ENCODE measurements at places on chromosomes 6 and 20.

DNA sequence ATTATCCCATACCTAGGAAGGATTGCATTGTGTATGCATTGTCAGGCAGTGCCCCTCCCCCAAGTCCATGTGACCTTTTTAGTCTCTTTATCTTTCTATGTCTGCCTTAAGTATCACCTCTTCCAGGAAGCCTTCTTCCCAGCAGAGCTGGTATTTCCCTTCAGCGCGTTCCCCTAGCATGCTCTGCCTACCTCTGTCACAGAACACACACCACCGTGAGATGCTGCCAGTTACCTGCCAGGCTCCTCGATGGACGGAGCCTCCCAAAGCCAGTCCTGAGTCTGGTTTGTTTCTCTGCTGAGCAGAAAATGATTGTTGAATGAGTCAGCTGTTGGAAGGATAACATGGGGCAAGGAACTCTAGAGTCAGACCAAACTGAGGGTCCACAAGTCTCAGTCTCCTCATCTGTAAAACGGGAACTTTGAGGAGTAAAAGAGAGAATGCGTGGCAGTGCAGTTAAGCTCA lies 11.3 kb upstream of the ZNF335 start:
- DNase-seq: no peak

DNA sequence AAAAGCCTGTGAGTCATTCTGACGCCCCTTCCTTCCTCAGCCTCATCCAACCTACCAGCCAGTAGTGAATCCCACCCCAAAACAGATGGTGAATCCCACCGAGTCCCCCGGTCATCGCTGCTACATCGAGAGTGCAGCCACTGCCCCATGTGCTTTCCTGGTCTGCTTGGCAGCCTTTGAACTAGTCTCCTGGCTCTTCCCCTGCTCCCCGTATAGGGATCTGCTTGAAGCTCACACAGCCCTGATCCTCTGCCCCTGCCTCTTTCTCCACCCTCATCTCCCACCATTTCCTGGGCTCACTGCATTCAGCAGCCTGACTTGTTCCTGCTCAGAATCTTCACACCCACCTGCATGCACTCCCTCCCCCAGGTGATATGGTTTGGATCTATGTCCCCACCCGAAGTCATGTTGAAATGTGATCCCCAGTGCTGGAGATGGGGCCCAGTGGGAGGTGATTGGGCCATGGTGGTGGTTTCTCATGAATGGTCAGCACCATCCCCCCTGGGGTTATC lies 14.6 kb downstream of the SYNJ2 start:
- DNase-seq: no peak

DNA sequence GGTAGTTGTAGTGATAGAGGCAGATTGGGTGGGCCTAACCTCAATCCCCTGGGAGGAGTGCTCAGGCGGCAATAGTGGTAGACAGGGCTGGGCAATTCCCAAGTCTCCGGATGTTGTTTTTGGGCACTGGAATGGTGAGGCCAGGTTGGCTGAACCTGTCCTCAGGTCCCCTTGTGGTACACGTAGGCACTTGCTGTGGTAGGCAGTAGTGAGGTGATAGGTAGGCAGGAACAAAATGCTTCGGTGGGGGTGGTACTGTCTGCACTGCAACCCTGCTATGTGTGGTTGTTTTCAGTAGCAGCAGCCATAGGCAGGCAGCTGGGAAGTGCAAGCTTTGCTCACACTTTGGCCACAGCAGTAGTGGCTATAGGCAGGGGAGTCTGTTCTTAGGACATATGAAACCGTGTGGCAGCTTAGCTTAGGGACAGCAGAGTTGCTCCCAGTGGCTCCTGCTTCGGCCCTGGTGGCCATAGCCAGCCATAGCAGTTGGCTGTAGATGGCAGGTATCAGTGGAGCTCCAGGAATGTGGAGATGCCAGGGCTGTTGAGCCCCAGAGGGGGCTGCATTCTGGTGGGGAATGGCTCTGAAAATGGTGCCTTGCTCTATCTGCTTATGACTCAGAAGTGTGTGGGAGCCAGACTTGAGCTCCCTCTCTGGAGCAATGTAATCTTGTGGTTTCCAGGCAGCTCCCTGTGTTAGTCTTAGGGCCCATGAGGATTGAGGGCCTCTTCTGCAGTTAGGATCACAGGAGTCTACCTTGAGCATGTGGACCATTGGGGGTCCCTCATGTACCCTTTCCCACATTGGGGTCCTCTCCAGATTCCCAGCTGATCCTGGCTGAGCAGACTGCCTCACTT lies 241.8 kb upstream of the BMP2 start:
- DNase-seq: no peak

GRCh38 chr20:31608251-31608945 lies 3.3 kb downstream of the ID1 start:
- DNase-seq: no peak

- no peak for DNase-seq
These were observed 10.9 kb downstream of the FKBP1A start for GRCh38 chr20:1381753-1382591.

GRCh38 chr6:152166497-152166896 lies 359.0 kb downstream of the ESR1 start:
- no peak for DNase-seq

GRCh38 chr6:72856801-72857200 lies 234.9 kb downstream of the KCNQ5 start:
- DNase-seq: no peak

- DNase-seq: no peak
These were observed 301.4 kb downstream of the LAMA2 start for GRCh38 chr6:129184324-129184723.
